Brain pericyte (primary cell): ENCODE measurements at places on chromosomes 11 and 22.

DNA sequence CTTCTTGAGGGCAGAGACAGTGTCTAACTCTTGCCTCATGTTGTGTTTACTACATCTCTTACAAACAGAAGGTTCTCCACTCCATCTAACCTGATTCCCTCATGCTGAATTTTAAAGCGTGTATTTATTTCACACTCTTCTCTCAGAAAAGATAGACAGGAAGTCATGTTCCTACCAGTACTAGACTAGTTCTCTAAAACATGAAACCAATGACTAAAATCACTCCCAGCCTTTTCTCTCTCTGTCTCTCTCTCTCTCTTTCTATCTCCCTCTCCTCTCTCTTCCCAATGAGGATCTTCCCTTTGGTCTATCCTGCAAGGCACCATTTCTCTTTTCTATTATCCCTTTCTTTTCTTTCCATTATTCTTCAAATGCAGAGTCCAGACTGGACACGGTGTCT is 391.9 kb upstream of the CADM1 start:
- DNase-seq, result no peak

GRCh38 chr11:46504817-46505613 is 88.8 kb downstream of the AMBRA1 start:
- DNase-seq, result no peak

- no peak for DNase-seq
These were observed 13.3 kb downstream of the PRR33 start for GRCh38 chr11:1878137-1879031.

DNA sequence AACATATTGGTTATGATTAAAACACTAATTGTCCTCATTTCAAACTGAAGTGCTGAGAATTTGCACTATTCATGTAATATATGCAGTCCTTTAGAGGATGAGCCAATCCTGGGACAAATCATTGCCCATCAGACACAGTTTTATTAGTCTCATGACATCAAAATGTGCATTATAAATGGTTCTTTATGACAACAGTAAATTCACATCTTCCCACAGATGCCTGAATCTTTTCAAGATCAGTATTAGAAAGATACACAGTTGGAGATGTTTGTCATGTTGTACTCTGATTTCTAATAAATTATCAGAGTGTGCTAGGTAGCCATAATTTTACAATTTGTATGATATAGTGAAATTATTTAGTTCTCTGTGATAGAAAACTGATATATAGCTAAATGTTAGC is 813.5 kb downstream of the FAM181B start:
- no peak for DNase-seq

GRCh38 chr11:94834911-94835593 is 66.9 kb downstream of the AMOTL1 start:
- DNase-seq, result no peak

DNA sequence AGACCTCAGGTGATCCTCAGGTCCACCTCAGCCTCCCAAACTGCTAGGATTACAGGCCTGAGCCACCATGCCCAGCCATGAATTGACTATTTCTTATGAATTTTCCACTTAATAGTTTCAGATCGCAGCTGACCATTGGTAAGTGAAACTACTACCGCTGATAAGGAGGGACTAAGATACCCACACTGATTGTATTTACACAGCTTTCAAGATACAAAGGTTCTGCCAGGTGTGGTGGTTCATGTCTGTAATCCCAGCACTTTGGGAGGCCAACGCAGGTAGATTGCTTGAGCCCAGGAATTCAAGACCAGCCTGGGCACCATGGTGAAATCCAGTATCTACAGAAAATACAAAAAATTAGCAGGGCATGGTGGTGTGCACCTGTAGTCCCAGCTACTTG is 3.9 kb downstream of the CHEK2 start:
- no peak for DNase-seq

- DNase-seq, result no peak
These were observed 61.6 kb upstream of the SLC17A6 start for GRCh38 chr11:22276535-22276934.
